SJSA1 (cell line): ENCODE measurements at places on chromosomes 5 and 9. TPM values are rescaled to one million over a fixed set of nuclear protein-coding genes. Genes with fewer than 3 reads are reported as not detected.

Gene CAMK2A
- not detected in 2 replicates for total RNA-seq

Gene SLC36A2
- total RNA-seq = not detected in 2 replicates

Gene ADAMTS16
- total RNA-seq = 5.4 and 7.5 TPM in 2 replicates

Gene SLC45A2
- total RNA-seq = not detected in 2 replicates

GRCh38 chr9:72983512-72984225, 30.8 kb upstream of the ALDH1A1 start:
- no peak for DNase-seq

GRCh38 chr9:10274988-10275387, 337.8 kb downstream of the PTPRD start:
- DNase-seq = no peak

GRCh38 chr9:85332487-85332886, 409.3 kb downstream of the AGTPBP1 start:
- DNase-seq = no peak

GRCh38 chr5:59337240-59337639, 556.3 kb downstream of the PDE4D start:
- no peak for DNase-seq

- DNase-seq = no peak
Observed at GRCh38 chr9:131656356-131657036, 83.4 kb downstream of the RAPGEF1 start.

GRCh38 chr9:92634712-92635605, 35.0 kb downstream of the IPPK start:
- peak; percentile 74 for DNase-seq

DNA sequence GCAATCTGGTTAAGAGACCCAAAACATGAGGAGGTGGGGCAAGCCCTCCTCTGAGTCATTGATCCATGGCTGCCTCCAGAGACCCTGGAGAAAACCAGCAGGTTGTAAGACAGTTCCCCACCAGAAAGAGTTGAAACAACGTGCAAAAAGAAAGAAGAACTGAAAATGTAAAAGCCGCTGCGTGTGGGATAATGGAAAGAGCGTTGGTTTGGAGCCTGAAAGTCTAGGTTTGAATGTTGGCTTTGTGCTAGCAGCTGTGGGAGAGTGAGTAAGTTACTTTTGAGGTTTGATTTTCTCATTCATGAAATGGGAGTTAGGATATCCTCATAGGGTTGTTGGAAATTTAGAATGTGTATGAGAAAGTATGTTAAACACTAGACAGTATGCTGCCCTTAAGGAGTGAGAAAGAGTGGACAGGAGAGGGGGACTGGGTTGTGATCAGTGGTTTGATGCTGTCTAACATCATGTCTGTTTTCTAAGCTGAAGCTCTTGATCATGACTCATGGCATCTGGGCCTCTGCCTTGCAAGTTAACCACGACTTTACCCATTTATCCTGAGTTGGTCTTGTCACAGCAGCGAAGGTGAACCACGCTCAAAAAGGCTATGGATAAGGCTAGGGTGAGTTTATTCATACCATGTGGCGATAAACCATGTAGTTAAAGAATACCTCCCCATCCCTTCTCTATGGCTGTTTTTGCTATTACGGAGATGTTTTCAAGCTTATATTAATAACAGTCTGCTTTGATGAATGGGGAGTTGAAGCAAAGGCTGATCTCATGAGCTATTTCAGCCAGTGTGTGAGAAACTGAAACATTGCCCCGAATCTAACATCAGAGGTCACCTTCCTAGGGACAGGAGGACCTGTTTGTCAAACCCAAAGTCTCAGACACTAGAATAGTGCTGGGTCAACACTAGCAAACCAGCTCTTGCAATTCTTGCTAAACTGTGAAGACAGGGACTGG, 41.3 kb downstream of the ZNF366 start:
- DNase-seq = peak; percentile 36

- no peak for DNase-seq
Observed at GRCh38 chr9:81611664-81612063, 77.7 kb downstream of the TLE1 start.

- DNase-seq = no peak
Observed at GRCh38 chr9:16545639-16546038, 324.8 kb downstream of the BNC2 start.

- no peak for DNase-seq
Observed at GRCh38 chr5:93346301-93346700, 234.7 kb downstream of the NR2F1-AS1 start.

GRCh38 chr9:79387101-79387835, 184.5 kb upstream of the TLE4 start:
- no peak for DNase-seq

GRCh38 chr5:55569513-55569865, 34.7 kb upstream of the PLPP1 start:
- no peak for DNase-seq
